A549 treated with DMSO at 1 μM for 4 hours (cell line): ENCODE measurements at places on chromosomes 4 and X. TPM values are rescaled to one million over a fixed set of nuclear protein-coding genes. Genes with fewer than 3 reads are reported as not detected.

The UNC5C gene
- 0.01 to 0.02 TPM in 2 of 5 replicates, not detected in the others for total RNA-seq

The ZAR1 gene
- 0.06 to 0.21 TPM (median 0.10 TPM) in 5 replicates for total RNA-seq

The RPS6KA3 gene
- 50.1 to 68.2 TPM (median 56.4 TPM) in 5 replicates for total RNA-seq

The GIMD1 gene
- not detected in 5 replicates for total RNA-seq

The ENPEP gene
- total RNA-seq = 0.02 to 0.27 TPM (median 0.02 TPM) in 4 of 5 replicates, not detected in the other

The VCX gene
- total RNA-seq = not detected in 5 replicates

The SUPT20HL2 gene
- not detected in 5 replicates for total RNA-seq

The CXCR3 gene
- 0.13 TPM in 2 of 5 replicates, not detected in the others for total RNA-seq

The TDO2 gene
- 0.28 to 1.2 TPM (median 0.91 TPM) in 5 replicates for total RNA-seq

The WDFY3 gene
- 7.4 to 12.8 TPM (median 11.0 TPM) in 5 replicates for total RNA-seq

The USP17L22 gene
- total RNA-seq = not detected in 5 replicates

The SHROOM4 gene
- not detected in 5 replicates for total RNA-seq

The MAGEB10 gene
- total RNA-seq = not detected in 5 replicates

The CTAG2 gene
- not detected in 5 replicates for total RNA-seq

The XAGE1A gene
- total RNA-seq = 16.0 to 35.5 TPM (median 20.7 TPM) in 4 of 5 replicates, not detected in the other

The PDK3 gene
- 5.4 to 7.3 TPM (median 6.6 TPM) in 5 replicates for total RNA-seq

The PPEF1 gene
- 1.1 to 1.9 TPM (median 1.3 TPM) in 5 replicates for total RNA-seq

The AFM gene
- not detected in 5 replicates for total RNA-seq

The WAS gene
- total RNA-seq = 0.09 to 0.39 TPM (median 0.18 TPM) in 5 replicates

The LNX1 gene
- total RNA-seq = 0.03 to 0.09 TPM (median 0.04 TPM) in 4 of 5 replicates, not detected in the other

The STOX2 gene
- 3.1 to 4.1 TPM (median 3.7 TPM) in 5 replicates for total RNA-seq

The CYTL1 gene
- not detected in 5 replicates for total RNA-seq

The VSIG1 gene
- total RNA-seq = 0.25 to 0.61 TPM (median 0.37 TPM) in 5 replicates

The AKAP14 gene
- not detected in 5 replicates for total RNA-seq

The SH3TC1 gene
- total RNA-seq = 7.6 to 10.5 TPM (median 8.3 TPM) in 5 replicates

The CYSLTR1 gene
- not detected in 5 replicates for total RNA-seq

The FGF13 gene
- 0.14 TPM in 2 of 5 replicates, not detected in the others for total RNA-seq

The GAB1 gene
- 1.8 to 3.6 TPM (median 2.9 TPM) in 5 replicates for total RNA-seq

The ADAMTS3 gene
- total RNA-seq = 0.02 TPM in 1 of 5 replicates, not detected in the others

The UGT2B10 gene
- 0.10 TPM in 1 of 5 replicates, not detected in the others for total RNA-seq

The PABPC1L2A gene
- total RNA-seq = not detected in 5 replicates

The CPZ gene
- 0.26 to 0.54 TPM (median 0.33 TPM) in 5 replicates for total RNA-seq

The NSD2 gene
- 37.8 to 51.6 TPM (median 50.6 TPM) in 5 replicates for total RNA-seq

The TXLNG gene
- total RNA-seq = 15.3 to 17.5 TPM (median 16.2 TPM) in 5 replicates

The ZFYVE28 gene
- total RNA-seq = 1.3 to 2.7 TPM (median 2.4 TPM) in 5 replicates

The TMEM31 gene
- total RNA-seq = 0.14 to 0.16 TPM in 2 of 5 replicates, not detected in the others

The WDR45 gene
- 52.8 to 63.0 TPM (median 58.4 TPM) in 5 replicates for total RNA-seq

The CC2D2A gene
- total RNA-seq = 12.2 to 16.4 TPM (median 13.2 TPM) in 5 replicates

The GPC3 gene
- not detected in 5 replicates for total RNA-seq

The SLC6A14 gene
- total RNA-seq = 0.02 TPM in 1 of 5 replicates, not detected in the others

The USP27X gene
- 3.4 to 5.4 TPM (median 4.5 TPM) in 5 replicates for total RNA-seq
